ENCODE measurements at places on chromosomes 11 and 22. TPM values are rescaled to one million over a fixed set of nuclear protein-coding genes. Genes with fewer than 3 reads are reported as not detected.

RAG1 gene
- 0.80 TPM for polyA plus RNA-seq

TRIM51G gene
- not detected for polyA plus RNA-seq

MAP6 gene
- 9.0 TPM for polyA plus RNA-seq

PARVG gene
- 118 TPM for polyA plus RNA-seq

TYR gene
- not detected for polyA plus RNA-seq

LRRC74B gene
- polyA plus RNA-seq = 0.03 TPM

PSMA1 gene
- 179 TPM for polyA plus RNA-seq

MRGPRE gene
- not detected for polyA plus RNA-seq

TRPC6 gene
- polyA plus RNA-seq = 0.43 TPM

MMP13 gene
- not detected for polyA plus RNA-seq

LRRC56 gene
- polyA plus RNA-seq = 2.2 TPM

MPPED1 gene
- polyA plus RNA-seq = 0.03 TPM

KRTAP5-7 gene
- 0.13 TPM for polyA plus RNA-seq

OR4D5 gene
- not detected for polyA plus RNA-seq

PATE4 gene
- polyA plus RNA-seq = not detected

CD3G gene
- 3.9 TPM for polyA plus RNA-seq

PIWIL4 gene
- 5.5 TPM for polyA plus RNA-seq

OR8D4 gene
- not detected for polyA plus RNA-seq

NRIP3 gene
- 0.08 TPM for polyA plus RNA-seq

C11orf87 gene
- polyA plus RNA-seq = not detected

NCF4 gene
- polyA plus RNA-seq = 116 TPM

Measured in spleen (tissue), 13 donors.